NCI-H1417 (cell line): ENCODE measurements at places on chromosomes 12 and 14.

- DNase-seq, result peak; percentile 73
Observed at GRCh38 chr12:52082988-52083637, 3.6 kb downstream of the SMIM41 start.

DNA sequence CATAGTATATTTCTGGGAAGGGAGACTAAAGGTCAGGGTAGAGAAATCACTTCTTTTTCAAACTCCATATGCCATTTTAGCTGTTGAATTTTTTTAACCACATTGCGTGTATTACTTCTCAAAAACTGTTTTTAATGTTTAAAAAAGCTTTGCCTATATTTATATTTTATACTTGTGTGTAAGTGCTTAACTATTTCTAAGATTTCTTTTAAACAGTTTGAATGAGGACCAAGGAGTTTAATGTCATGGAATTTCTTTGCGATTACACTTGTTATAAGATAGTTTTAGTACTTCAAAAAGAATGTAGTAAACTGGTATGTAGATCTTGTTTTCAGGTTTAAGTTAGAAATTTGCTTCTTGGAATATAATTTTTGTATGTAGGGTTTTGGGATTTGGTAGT is 7.2 kb downstream of the SPATA7 start:
- DNase-seq, result no peak

GRCh38 chr14:76423534-76423933 is 47.6 kb downstream of the ESRRB start:
- DNase-seq, result no peak

GRCh38 chr12:5708371-5708770 is 236.7 kb downstream of the ANO2 start:
- no peak for DNase-seq

DNA sequence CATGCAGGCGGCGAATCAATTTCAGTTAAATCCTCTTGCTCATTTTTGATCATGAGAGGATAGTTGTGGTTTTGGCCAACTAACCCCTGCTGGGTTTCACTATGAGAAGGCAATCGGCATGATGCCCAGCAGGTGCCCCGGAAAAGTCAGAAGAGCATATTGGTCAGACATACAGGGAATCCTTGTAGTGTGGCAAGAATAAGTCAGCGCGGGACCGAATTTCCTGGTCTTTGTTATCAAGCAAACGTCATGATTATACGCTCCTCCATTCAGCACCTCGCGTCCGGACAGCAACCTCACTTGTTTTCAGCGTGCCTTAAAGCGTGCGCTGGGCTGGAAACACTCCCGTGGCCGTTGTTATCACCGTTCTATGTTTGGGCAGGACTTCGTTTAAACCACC is 1.8 kb downstream of the TBC1D30 start:
- peak; percentile 92 for DNase-seq
